PC-3 (cell line): ENCODE measurements at places on chromosomes 13 and 19. TPM values are rescaled to one million over a fixed set of nuclear protein-coding genes. Genes with fewer than 3 reads are reported as not detected.
A peak's percentile ranks its signal among the peaks of the same experiment; 100 is the strongest.

RASAL3 gene
- total RNA-seq = not detected in 2 replicates

GRCh38 chr19:2536461-2536860, 60.5 kb downstream of the GADD45B start:
- H3K4me1 ChIP-seq = peaks cover 43% of the 10 kb centered on the region
- no peaks in the 10 kb centered on the region for H3K36me3 ChIP-seq
- no peak for DNase-seq
- no peaks in the 10 kb centered on the region for H3K27me3 ChIP-seq
- no peak overlapping the region for H3K4me3 ChIP-seq

DNA sequence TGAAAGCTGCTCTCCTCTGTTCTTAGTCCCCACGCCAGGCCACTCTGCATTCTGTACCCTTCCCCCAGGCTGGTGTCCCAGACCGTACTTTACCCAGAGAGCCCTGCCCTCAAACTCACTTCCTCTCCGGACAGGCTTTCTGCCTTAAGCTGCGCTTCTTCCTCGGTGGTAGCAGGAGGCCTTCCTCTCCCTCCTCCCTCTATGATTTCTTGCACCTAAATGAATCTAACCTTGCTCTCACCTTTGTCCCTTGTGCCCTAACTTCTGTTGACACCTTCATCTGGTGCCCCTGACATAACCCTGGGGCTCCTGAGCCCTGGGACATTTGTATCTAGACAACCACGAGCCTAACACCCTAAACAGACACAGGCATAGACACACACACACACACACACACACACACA, 29.6 kb upstream of the CEACAM21 start:
- H3K27me3 ChIP-seq = peaks cover 27% of the 10 kb centered on the region
- no peaks in the 10 kb centered on the region for H3K36me3 ChIP-seq
- no peaks in the 10 kb centered on the region; the same call in 1 of the 2 replicates for H3K4me1 ChIP-seq
- H3K27ac ChIP-seq = no peak overlapping the region
- no peak for DNase-seq

ZNF90 gene
- total RNA-seq = not detected in 2 replicates

DNA sequence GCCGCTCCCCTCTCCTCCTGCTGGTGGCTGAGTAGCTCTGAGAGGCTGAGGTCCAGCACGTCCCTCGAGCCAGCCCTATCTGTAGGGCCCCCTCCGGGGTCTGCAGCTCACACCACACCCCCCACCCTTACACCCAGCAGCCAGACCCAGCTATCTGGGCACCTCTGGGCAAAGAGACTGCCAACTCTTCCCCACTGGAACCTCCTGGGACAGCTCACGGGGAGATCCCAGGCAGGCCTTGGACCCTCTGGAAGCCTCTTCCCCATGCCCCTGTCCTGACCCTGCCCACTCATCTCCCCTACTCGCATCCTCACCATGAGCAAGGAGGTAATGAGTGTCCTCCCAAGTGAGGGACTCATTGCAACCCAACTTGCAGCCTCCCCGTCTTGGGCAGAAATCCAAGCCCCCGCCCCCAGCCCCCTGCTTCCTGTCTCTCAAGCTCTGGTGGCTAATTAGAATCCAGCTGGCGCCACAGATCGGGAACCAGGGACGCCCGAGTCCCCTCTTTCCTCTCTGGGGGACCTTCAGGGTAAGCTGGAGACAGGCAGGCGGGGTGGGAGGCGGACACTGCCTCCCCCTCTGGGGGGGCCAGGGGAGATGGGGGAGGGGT, 22.1 kb downstream of the ADGRL1 start:
- no peak overlapping the region for H3K4me3 ChIP-seq
- no peaks in the 10 kb centered on the region for H3K27me3 ChIP-seq
- H3K4me1 ChIP-seq = no peaks in the 10 kb centered on the region
- H3K36me3 ChIP-seq = no peaks in the 10 kb centered on the region

SBSN gene
- total RNA-seq = 0.26 and 2.1 TPM in 2 replicates

CERS1 gene
- 0.95 and 3.3 TPM in 2 replicates for total RNA-seq

GRCh38 chr19:39021063-39021462, 11.3 kb downstream of the FBXO27 start:
- no peaks in the 10 kb centered on the region for H3K36me3 ChIP-seq
- H3K4me1 ChIP-seq = no peaks in the 10 kb centered on the region
- H3K27me3 ChIP-seq = no peaks in the 10 kb centered on the region
- no peak overlapping the region for H3K4me3 ChIP-seq
- no peak for DNase-seq
- no peak overlapping the region for H3K27ac ChIP-seq

DNA sequence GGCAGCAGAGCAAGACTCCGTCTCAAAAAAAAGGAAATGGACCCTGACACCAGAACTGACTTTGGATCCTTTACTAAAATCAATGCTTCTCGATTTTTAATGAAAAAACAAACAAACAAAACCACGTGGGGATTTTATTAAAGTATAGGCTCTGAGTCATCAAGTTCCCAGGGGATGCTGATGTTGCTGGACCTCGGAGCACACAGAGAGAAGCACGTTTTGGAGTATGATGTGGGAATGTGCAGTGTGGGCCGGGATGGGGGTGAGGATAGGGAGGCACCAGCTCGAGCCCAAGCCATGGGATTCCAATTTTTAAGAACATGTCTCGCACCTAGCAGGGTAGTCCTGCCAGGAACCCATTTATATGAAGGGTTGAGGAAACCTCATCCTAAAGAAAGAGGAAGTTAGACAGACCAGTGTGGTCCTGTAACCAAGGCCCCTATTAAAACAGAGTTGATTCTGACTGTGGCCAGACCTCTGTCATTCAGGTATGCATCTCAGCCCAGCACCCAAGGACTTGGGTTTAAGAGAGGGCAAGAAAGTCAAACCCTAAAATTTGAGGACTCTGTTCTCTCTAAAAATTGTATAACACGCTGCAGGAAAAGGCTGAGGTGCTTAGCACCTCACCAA, 6.4 kb downstream of the FLT1 start:
- DNase-seq = no peak
- peaks cover 61% of the 10 kb centered on the region for H3K27me3 ChIP-seq
- no peaks in the 10 kb centered on the region for H3K36me3 ChIP-seq

GRCh38 chr19:50893047-50893736, 18.0 kb downstream of the KLK4 start:
- H3K36me3 ChIP-seq = no peaks in the 10 kb centered on the region
- H3K4me3 ChIP-seq = no peak overlapping the region
- no peak for DNase-seq

JUND gene
- 151 and 157 TPM in 2 replicates for total RNA-seq

- no peak for DNase-seq
- H3K27ac ChIP-seq = no peak overlapping the region
- H3K4me3 ChIP-seq = no peak overlapping the region
Observed at GRCh38 chr19:34193876-34194275, 21.6 kb downstream of the LSM14A start.

- DNase-seq = no peak
- H3K4me1 ChIP-seq = no peaks in the 10 kb centered on the region
- H3K27ac ChIP-seq = no peak overlapping the region
- no peaks in the 10 kb centered on the region for H3K27me3 ChIP-seq
Observed at GRCh38 chr13:26424181-26424580, 133.3 kb upstream of the WASF3 start.

DNA sequence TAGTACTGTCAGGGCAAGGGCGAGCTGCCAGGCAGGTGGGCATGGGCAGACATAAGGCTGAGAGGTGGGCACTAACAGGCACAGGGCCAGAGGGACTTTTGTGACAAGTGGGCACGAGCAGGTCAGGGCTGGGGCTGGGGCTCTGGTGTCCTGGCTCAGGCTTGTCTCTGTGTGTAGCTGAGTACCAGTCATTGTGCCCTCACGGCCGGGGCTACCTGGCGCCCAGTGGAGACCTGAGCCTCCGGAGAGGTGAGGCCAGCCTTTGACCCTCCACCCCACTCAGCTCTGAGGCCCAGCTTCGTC, 21.6 kb downstream of the LTBP4 start:
- H3K4me1 ChIP-seq = no peaks in the 10 kb centered on the region
- H3K4me3 ChIP-seq = no peak overlapping the region
- no peak overlapping the region for H3K27ac ChIP-seq
- no peaks in the 10 kb centered on the region for H3K36me3 ChIP-seq

DNA sequence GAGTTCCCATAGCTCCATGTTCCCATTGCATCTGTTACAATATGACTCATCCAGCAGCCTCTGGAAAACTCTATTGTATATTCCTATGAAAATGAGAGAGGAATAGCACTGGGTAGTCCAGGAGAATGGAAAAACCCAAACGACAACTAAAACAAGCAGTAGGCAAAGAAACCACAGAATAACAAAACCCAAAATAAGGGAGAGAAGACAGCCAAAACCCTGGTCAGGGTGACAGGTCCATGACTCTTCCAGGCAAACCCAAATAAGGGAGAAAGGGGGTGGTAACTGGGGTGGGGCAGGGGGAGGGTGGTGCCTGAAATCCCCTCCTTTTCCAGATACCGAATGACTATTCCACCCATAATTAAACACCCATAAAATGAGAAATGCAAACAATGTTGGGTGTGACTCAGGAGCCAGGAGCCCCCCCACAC, 4.0 kb upstream of the ZNF8 start:
- H3K36me3 ChIP-seq = peaks cover 44% of the 10 kb centered on the region
- peak overlapping the region; percentile 79 for H3K27ac ChIP-seq
- peaks cover 18% of the 10 kb centered on the region for H3K4me1 ChIP-seq
- peak overlapping the region; percentile 41; the same call in 1 of the 2 replicates for H3K4me3 ChIP-seq

DNA sequence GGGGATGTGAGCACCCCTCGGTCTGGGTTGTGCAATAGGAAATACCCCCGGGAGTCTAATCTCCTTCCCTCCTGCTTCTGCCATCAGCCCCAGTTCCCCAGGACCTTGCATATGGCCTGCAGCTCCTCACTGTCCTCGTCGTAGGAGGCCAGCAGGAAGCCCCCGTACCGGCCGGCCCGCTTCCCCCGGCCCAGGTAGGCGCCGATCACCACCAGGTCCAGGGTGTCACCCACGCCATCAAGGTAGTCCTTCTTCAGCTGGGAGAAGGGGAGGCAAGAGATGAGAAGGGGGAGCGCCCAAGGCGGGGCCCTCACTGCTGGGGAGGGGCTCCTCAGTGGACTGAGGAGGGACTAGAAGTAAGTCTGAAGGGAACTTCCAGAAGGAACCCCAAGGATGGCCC, 10.4 kb upstream of the PLA2G4C start:
- peaks cover 16% of the 10 kb centered on the region for H3K36me3 ChIP-seq
- H3K4me3 ChIP-seq = no peak overlapping the region
- H3K27ac ChIP-seq = no peak overlapping the region

DNA sequence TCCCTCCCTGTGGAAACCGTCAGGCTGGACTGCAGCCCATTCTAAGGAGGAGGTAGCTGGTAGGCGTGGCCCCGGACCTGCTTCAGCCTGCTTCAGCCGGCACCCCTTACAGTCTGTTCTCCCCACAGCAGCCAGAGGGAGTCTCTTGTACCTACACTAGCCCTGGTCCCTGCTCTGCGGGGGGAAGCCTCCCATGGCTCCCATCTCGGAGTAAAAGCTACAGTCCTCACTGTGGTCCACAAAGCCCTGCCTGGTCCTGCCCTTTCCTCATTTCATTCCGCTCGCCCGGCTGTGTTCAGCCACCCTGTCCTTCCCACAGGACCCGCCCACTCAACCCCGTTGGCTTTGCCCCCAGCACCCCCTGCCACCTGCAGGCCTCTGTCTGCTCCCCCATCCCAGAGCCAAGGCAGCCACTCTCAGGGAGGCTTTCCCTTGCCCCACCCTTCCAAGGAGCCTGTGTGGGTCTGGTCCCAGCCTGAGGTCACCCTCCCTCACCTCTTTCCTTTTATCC, 1.3 kb downstream of the PGLYRP1 start:
- no peaks in the 10 kb centered on the region for H3K27me3 ChIP-seq
- no peak overlapping the region for H3K27ac ChIP-seq
- no peaks in the 10 kb centered on the region for H3K4me1 ChIP-seq
- no peak overlapping the region for H3K4me3 ChIP-seq
- no peaks in the 10 kb centered on the region for H3K36me3 ChIP-seq
